ENCODE measurements at places on chromosomes 4 and X.

DNA sequence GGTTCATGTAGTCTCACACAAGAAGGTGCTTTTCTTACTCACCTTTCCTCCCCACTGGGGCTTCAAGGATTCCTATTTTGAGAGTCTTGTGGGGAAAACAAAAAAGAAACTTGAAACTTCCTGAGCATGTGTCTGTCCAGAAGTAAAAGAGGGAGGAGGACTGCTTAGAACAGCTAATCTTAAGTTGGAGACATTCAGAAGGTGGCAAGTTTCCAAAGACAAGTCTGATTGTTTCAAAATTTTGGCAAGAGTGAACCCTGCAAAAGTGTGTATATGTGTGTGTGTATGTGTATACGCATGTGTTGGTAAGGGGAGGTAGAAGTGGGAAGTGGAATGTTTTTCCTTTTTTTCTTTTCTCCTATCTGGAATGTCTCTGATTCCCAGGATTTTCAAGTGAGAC is 189.0 kb upstream of the FRMPD4 start:
- no peak for DNase-seq

- DNase-seq = no peak
These were observed 4.3 kb downstream of the RPS3A start for GRCh38 chr4:151103758-151104157.

DNA sequence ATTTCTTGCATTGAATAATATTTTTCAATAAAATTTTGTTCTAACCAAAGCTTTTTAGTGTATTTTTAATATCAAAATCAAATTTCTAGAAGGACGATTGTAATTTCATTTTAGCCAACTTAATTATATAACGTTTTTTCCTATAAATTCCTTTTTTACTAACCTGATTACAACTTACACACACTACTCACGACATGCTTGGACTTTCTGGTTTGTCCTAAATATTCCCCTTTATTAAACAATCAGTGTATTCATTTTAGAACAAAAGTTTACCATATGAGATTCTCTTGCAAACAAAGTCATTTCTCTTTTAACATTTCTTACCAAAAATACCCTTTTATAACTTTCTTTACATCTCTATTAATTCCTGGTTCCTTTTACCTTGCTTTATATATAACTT is 173.7 kb downstream of the PWWP3B start:
- DNase-seq = no peak

DNA sequence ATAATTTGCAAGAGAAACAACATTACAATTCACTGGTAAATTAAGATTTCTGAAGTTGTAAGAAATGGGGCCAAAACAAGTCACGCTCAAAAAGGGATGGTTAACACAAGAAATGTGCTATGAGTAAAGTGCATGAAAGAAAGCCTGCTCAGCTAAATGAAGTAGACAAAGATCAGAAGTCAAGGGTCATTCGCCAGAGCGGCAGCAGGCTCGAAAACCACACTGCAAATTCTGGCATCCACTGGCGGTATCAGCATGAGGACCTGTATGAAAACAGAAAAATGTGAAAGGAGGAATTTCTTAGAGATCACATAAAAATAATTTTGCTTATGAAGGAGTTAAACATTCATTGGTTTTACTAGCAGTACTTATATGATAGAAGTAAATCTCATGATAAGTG is 49.6 kb downstream of the FBXL5 start:
- no peak for DNase-seq

DNA sequence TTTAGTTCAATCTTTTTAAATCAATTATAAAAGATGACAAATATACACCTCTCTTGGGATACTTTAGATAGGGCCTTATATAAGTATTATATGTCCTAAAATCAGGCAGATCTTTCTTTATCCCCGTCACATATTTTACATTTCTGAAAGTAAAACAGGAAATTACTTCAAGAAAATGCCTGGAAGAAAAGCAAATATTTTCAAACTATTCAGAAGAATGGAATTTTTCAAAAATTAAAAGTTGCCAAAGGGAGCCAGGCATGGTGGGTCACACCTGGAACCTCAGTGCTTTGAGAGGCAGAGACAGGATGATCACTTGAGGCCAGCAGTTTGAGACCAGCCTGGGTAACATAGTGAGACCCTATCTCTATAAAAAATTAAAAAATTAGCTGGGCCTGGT is 34.4 kb downstream of the MGARP start:
- DNase-seq = no peak

DNA sequence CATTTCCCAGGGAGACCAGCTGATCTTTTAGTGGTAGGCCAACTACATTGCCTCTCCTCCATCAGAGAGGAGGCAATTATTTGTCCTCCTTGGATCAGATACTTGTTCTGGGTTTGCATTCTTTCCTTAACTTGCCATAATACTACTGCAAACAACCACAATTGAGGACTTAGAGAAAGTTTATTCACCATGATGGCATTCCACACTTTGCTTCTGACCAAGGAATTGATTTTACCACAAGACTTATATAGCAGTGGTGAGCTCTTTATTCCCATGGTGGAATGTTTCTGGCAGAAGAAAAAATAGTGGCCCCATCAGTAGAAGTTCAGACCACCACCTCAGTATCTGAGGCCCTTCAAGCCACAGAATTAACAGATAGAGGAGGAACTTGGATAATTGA is 123.9 kb upstream of the PPP3CA start:
- no peak for DNase-seq

DNA sequence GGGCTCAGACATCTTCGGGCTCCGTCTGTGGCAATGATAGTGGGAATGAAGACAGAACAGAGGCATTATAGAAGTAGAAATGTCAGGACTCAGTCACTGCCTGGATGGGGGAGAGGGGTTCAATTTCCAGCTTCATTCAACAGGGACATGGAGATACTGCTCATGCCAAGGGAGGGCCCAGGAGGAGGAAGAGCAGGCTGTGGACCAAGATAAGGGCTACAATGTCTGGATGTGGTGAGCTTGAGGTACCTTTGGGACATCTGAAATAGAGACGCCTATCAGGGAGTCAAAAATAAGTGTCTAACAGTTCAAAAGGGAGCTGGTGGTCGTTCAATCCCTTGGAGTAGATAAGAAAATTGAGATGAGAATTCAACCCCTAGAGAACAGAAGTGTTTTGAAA is 34.5 kb downstream of the ELF4 start:
- no peak for DNase-seq

- peak; percentile 3 for DNase-seq
These were observed 35.3 kb downstream of the CXCL1 start for GRCh38 chr4:73904491-73904890.

GRCh38 chrX:17964871-17965270 is 103.8 kb upstream of the RAI2 start:
- no peak for DNase-seq

DNA sequence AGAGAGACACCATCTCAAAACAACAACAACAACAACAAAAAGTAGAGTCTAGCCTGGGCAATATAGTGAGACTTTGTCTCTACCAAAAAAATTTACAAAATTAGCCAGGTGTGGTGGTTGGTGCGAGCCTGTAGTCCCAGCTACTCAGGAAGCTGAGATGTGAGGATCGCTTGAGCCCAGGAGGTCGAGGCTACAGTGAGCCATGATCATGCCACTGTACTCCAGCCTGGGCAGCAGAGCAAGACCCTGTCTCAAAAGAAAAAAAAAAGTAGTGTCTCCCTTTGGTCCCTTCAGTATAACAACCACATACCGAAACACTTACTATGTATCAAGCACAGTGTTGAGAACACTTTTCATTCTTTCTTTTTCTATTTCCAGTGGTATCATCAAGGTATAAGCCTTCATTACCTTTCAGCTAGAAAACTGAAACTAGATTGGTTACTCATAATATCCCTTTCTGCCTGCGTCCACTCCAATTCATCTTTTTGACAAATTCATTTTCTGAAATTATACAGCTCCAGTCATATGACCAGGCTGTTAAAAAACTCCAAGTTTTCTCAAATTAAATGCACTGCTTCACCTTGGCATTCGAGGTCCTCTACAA is 54.1 kb downstream of the RPS6KA3 start:
- no peak for DNase-seq

- DNase-seq = no peak
These were observed 25.3 kb upstream of the HERC6 start for GRCh38 chr4:88353324-88353723.

DNA sequence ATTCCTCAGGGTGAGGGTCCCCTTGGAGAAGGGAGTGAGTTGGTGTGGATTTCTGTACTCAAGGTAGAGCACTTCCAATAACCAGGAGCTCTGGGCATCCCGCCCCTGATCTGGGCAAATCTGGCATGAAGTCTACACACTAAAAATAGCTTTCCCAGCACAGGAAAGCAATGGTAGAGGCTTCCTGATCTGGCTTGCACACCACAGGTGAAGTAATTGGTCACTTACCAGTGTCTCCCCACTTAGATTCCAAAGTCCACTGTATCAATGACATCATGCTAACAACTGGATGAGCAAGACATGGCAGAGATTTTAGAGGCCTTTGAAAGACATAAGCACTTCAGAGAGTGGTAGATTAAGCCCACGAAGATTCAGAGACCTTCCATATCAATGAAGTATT is 17.8 kb upstream of the IDS start:
- DNase-seq = no peak

DNA sequence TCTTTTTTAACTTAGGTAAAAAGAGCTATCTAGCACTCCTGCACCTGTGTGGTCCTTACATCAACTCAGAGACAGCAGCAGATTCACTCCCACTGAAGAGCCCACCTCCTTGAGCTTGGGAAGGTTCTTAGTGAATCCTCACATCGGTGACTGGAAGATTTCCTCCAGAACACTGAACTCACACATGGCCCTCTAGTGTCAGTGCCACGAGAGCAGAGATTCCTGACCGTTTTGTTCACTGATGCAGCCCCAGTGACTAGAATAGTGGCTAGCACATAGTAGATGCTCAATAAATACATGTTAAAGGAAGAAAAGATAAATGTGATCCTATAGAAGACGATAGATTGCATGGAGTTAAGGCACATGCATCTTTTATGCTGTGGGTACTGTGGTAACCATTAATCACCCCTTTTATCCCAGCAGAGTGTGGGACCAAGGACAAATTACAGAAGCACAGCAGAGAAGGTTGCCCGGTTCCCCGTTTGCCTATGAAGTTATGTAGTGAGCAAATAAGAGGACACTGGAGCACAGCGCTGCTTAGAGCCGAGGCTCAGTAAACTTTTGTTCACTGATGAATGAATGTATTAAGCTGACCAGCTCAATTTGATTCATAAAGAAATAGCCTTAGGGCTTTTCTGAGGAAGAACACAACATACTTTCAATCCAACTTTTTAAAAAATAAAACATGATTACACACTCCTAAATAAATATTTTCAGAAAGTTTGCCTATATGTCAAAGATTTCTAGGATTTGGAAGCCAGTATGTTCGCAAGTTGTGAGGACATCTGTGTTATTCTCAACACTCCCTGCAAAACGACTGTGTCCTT is 8.7 kb downstream of the GASK1B start:
- no peak for DNase-seq

DNA sequence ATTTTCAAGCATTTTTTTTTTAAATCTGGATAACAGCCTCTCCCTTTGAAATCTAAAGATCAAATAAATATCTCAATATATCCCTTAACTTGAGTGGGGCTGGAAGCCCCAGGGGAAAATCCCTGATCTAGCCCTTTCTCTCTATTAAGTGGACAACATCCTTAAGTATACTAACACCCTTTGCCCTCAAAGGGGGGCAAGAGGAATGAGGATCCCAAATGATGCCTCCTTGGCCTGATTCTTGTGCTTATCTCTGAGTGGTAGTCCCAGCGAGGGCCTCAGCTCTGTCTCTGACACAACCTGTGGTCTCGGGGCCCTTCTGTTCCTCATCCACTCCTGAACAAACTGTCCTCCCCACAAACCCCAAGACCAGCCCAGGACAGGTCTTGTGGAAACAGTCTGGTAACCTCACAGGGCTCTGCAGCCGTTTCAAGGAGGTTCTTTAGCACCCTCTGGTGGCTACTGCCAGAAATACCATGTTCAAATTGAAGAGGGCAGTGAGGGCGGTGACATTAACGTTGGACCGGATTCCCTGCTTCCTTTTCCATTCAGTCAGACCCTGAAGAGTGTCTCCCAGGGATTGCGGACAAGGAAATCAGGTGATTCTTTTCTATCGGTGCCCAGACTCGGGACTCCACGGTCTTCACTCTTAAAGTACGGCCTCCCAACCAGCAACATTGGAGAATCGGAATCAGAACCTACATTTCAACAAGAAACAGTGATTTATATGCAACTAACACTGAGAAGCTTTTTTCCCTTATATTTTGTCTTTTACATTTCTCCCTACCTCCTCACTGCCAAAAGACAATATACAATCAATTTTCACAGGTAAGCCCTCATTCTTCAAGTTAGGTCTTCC is 13.0 kb downstream of the CXCL13 start:
- peak; percentile 18 for DNase-seq

- no peak for DNase-seq
These were observed 1118.2 kb downstream of the ARAP2 start for GRCh38 chr4:35125995-35126712.

GRCh38 chrX:129721870-129722269 is 16.9 kb upstream of the XPNPEP2 start:
- DNase-seq = no peak

DNA sequence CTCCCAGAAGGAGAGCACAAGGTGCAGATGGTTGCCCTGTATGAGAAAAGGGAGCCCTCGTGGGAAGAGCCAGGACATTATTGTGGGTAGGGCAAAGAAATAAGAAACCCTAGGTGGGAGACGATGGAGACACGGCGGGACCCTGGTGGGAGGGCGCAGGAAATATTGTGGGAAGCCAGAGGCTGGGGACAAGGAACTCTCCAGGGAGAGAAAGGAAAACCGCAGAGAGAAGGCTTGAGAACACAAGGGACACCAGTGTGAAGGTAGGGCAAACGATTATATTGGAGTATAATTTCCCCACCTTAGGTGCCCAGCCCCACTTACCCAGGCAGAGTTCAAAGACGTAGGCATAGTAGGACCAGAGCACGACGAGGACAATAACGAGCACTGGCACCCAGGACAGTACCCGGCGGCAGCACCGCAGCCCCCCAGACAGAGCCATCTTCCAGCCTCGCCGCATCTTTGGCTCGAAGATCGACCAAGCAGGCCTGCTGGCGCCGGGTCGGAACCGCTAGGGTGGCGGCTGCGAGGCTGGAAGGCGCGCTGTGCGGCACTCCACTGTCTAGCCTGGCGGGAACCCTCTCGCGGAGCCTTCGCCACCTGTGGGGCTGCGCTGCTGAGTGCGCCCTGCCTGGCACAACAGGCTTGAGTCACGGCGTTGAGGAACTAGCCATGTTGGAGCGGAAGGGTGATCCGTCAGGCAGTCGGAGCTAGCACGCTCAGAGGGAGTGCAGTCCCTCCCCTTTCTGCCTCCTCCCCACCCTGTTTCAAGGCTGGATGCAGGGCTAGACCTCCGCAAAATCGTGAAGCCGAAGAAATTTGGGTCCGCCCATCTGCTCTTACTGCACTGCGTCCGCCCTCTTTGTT is at the start of gene ZDHHC15:
ZDHHC15 (minus strand) TSS at position 473 of the 867 bp plus-strand sequence; CDS start at position 460, 13 bp downstream.
- DNase-seq = no peak

GRCh38 chrX:6568031-6568430 is 33.1 kb upstream of the VCX3A start:
- DNase-seq = no peak

- DNase-seq = peak; percentile 11
These were observed 1.7 kb downstream of the CTBP1 start for GRCh38 chr4:1246901-1247863.

Data from HCEC 1CT (cell line).